Naive thymus-derived CD4-positive, alpha-beta T cell (primary cell): ENCODE measurements at places on chromosomes 6 and 20. TPM values are rescaled to one million over a fixed set of nuclear protein-coding genes. Genes with fewer than 3 reads are reported as not detected.
A peak's percentile ranks its signal among the peaks of the same experiment; 100 is the strongest.

DNA sequence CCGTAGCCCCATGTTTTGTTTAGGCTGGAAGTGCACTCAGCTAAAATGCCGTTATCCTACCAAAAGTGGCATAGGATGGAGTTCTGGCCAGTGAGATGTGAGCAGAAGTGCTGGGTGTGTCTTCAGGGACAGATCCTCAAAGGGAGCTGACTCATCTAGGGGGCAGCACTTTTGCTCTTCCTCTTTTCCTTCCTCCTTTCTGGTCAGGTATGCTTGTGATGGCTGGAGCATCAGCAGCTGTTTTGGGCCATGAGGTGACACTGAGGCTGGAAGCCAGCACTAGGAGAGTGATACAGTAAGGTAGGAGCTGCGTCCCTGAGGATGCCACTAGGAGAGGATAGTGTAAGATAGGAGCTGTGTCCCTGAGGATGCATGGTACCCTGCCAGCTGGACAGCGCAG is 4.6 kb upstream of the OSBPL2 start:
- H3K36me3 ChIP-seq, result no peaks in the 10 kb centered on the region
- no peak overlapping the region for H3K4me3 ChIP-seq
- DNase-seq, result no peak
- H3K27me3 ChIP-seq, result no peaks in the 10 kb centered on the region
- H3K27ac ChIP-seq, result no peak overlapping the region

DNA sequence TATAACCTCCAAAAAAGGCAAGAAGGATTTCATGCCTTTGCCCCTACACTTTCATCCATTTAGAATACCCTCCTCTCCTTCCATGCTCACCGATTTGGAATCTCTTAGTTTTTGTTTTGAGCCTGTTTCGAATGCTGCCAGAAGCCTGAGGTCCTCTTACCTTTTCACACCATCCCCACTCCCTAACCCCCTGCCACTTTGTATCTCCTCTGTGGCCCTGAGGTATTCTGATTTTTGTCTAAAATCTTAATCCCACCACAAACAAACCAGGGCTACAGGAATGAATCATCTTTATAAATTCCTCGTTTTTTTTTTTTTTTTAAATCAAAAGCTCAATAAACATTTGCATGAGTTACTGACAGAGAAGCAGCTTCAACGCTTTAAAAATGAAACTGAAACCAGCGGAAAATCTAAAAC is 1.6 kb upstream of the RPS12 start:
- no peaks in the 10 kb centered on the region for H3K27me3 ChIP-seq
- DNase-seq, result no peak
- peak overlapping the region; percentile 90 for H3K4me3 ChIP-seq
- peaks cover 23% of the 10 kb centered on the region for H3K4me1 ChIP-seq

GRCh38 chr6:92201618-92202017 is 1217.7 kb downstream of the EPHA7 start:
- H3K4me3 ChIP-seq, result no peak overlapping the region
- DNase-seq, result no peak
- H3K27me3 ChIP-seq, result no peaks in the 10 kb centered on the region

- peak overlapping the region; percentile 72 for H3K4me3 ChIP-seq
- DNase-seq, result peak; percentile 38
- H3K27me3 ChIP-seq, result no peaks in the 10 kb centered on the region
- peak overlapping the region; percentile 88 for H3K27ac ChIP-seq
- H3K4me1 ChIP-seq, result peaks cover 18% of the 10 kb centered on the region
- no peaks in the 10 kb centered on the region for H3K36me3 ChIP-seq
Measured at GRCh38 chr6:139027620-139028182, 844 bp upstream of the ABRACL start.

DNA sequence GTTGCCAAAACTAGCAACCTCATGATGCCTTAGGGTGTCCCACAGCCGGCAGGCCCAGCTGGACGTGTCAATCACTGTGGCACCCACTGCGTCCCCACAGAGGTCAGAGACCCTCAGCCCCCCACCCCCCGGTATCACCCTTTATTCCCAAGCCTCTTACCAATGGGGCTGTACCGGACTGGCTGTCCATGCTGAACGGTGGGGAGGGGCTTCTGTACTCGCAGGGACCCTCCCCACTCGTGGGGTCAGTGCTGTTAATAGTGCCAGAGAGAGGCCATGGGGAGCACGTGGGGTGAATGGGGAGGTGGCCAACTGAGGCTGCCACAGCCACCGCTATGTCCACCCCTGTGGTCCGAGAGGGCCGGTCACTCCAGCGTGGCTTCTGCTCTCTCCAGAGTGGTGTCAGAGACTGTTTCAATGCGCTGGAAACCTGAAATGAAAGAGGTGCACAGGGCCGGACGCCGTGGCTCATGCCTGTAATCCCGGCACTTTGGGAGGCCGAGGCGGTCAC is 68.6 kb downstream of the THBS2 start:
- DNase-seq, result no peak
- H3K27me3 ChIP-seq, result no peaks in the 10 kb centered on the region
- H3K36me3 ChIP-seq, result no peaks in the 10 kb centered on the region
- no peaks in the 10 kb centered on the region for H3K4me1 ChIP-seq
- no peak overlapping the region for H3K4me3 ChIP-seq

GRCh38 chr6:16067568-16067967 is 61.3 kb upstream of the MYLIP start:
- H3K4me3 ChIP-seq, result no peak overlapping the region
- no peak overlapping the region for H3K27ac ChIP-seq
- no peaks in the 10 kb centered on the region for H3K4me1 ChIP-seq
- no peaks in the 10 kb centered on the region for H3K27me3 ChIP-seq
- no peak for DNase-seq

GRCh38 chr6:44050872-44051505 is 76.3 kb downstream of the MRPL14 start:
- H3K27ac ChIP-seq, result no peak overlapping the region
- H3K4me1 ChIP-seq, result no peaks in the 10 kb centered on the region
- no peak for DNase-seq
- H3K27me3 ChIP-seq, result no peaks in the 10 kb centered on the region

- H3K27me3 ChIP-seq, result no peaks in the 10 kb centered on the region
- H3K27ac ChIP-seq, result no peak overlapping the region
- no peak for DNase-seq
- H3K4me3 ChIP-seq, result no peak overlapping the region
- no peaks in the 10 kb centered on the region for H3K4me1 ChIP-seq
- H3K36me3 ChIP-seq, result no peaks in the 10 kb centered on the region
Measured at GRCh38 chr6:138493413-138493812, 5.9 kb downstream of the NHSL1 start.

GRCh38 chr6:28489366-28490204 is 26.0 kb downstream of the GPX6 start:
- H3K36me3 ChIP-seq, result no peaks in the 10 kb centered on the region
- peak; percentile 39 for DNase-seq
- H3K27ac ChIP-seq, result peak overlapping the region; percentile 67
- H3K4me1 ChIP-seq, result peaks cover 14% of the 10 kb centered on the region
- H3K4me3 ChIP-seq, result peak overlapping the region; percentile 42

GRCh38 chr6:131954775-131955107 is 3.6 kb upstream of the CCN2 start:
- H3K4me3 ChIP-seq, result no peak overlapping the region
- DNase-seq, result no peak
- peaks cover 4% of the 10 kb centered on the region for H3K27me3 ChIP-seq

GRCh38 chr6:18586133-18586532 is 199.0 kb downstream of the RNF144B start:
- no peak overlapping the region for H3K4me3 ChIP-seq
- H3K27ac ChIP-seq, result no peak overlapping the region
- H3K36me3 ChIP-seq, result no peaks in the 10 kb centered on the region

DNA sequence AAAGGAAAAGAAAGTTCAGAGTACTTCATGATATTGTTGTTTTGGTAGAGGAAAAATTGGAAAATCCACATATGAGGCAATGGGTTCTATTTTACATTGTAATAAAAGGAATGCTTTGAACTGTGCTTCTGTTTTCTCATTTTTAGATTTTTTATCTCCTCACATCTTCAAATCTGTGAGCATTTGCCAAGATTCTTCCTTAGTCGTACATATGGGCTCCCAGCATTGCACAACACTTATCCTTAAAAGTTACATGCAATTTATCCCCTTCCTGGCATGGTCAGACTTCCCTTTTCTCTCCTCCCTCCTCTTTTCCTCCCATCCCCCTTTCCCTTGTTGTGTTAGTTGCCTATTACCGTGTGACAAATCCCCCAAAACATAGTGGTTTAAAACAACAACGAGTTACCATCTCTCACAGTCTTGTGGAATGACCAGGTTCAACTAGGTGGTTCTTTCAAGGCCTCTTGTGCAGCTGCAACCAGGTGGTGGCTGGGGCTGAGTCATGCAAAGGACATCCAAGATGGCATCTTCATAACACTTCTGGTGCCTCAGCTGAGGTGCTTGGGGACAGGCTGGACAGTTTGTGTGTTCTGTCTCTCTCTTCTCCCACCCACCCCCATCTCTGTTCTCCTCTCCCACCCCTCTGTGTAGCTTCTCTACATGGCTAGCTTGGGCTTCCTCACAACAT is 68.7 kb downstream of the TXNDC5 start:
- H3K36me3 ChIP-seq, result no peaks in the 10 kb centered on the region
- H3K27me3 ChIP-seq, result no peaks in the 10 kb centered on the region
- H3K4me3 ChIP-seq, result no peak overlapping the region

GRCh38 chr20:25230166-25230831 is 17.6 kb upstream of the PYGB start:
- H3K27me3 ChIP-seq, result no peaks in the 10 kb centered on the region
- H3K4me3 ChIP-seq, result no peak overlapping the region
- H3K27ac ChIP-seq, result no peak overlapping the region
- H3K4me1 ChIP-seq, result no peaks in the 10 kb centered on the region

DNA sequence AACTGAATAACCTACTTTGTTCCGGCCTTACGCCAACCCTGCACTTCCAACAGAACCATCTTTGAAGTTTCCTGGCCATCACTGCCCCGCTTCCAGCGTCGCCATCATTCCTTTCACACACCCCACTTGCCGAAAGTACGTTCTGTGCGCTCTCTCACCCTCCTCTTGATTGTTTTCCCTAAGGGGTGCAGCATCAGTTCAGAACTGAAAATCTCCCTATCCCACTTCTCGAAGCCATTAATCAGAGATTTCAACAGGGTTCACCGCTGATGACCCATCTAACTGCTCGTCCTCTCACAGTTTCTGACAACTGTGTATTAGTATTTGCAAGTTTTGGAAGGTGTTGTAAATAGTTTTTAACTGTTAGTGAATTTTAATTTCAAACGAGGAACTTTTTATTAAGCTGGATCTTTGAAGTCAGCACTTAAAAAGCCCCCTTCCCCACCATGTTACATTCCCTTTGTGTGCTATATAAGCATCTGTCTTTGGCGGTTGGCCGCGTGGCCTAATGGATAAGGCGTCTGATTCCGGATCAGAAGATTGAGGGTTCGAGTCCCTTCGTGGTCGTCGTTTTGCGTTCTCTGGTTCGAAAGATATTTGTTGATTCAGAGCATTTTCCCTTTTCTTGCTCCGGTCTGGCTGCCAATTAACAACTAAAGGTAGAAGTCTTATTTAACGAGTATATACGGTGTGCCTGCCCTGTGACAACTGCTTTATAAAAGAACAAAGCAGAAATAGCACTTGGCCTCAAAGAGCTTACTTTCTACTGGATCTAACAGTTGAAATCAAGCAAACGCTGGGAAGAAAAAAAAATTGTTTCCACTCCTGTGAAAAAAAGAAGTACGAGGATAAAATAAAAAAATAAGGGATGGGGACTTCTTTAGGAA is 42.6 kb downstream of the TRIM27 start:
- no peaks in the 10 kb centered on the region for H3K36me3 ChIP-seq
- peaks cover 26% of the 10 kb centered on the region for H3K4me1 ChIP-seq
- H3K27ac ChIP-seq, result peak overlapping the region; percentile 12
- peak; percentile 55 for DNase-seq
- no peaks in the 10 kb centered on the region for H3K27me3 ChIP-seq

- H3K4me3 ChIP-seq, result no peak overlapping the region
- H3K4me1 ChIP-seq, result peaks cover 6% of the 10 kb centered on the region
- H3K27ac ChIP-seq, result no peak overlapping the region
Measured at GRCh38 chr6:130394246-130394645, 28.4 kb downstream of the TMEM200A start.

- H3K27ac ChIP-seq, result no peak overlapping the region
- no peaks in the 10 kb centered on the region for H3K27me3 ChIP-seq
- H3K4me3 ChIP-seq, result no peak overlapping the region
- no peaks in the 10 kb centered on the region for H3K36me3 ChIP-seq
- no peaks in the 10 kb centered on the region for H3K4me1 ChIP-seq
- no peak for DNase-seq
Measured at GRCh38 chr6:168376811-168377483, 57.4 kb upstream of the DACT2 start.

DNA sequence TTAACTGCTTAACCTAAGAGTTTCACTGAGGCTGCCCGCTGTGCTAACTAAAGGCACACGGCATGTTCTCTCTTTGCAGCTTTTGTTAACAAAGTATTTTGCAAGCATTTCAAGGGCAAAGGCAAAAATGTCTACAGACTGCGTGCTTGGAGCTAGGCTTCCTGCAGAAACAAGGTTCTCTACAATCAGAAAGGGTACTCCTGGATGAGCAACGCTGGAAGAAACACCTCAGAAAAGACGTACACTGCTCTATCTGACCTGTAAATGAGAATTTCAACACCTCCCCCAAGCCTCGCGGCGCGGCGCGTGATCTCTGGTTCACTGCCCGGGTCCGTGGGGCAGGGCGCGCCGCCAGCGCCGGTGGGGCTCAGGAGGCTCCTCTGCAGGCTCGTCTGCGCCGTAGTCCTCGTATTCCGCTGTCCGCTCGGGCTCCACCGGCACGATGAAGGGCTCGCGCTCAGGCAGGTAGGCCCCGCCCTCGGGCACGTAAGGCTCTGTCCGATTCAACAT is 120.9 kb downstream of the COL12A1 start:
- H3K27me3 ChIP-seq, result no peaks in the 10 kb centered on the region
- no peak overlapping the region for H3K4me3 ChIP-seq
- no peaks in the 10 kb centered on the region for H3K4me1 ChIP-seq
- DNase-seq, result no peak

The ADNP gene
- total RNA-seq, result 69.7 TPM

The ENPP4 gene
- 3.8 TPM for total RNA-seq

The RNF5 gene
- total RNA-seq, result 17.0 TPM

The FAM110A gene
- 23.4 TPM for total RNA-seq

The REV3L gene
- total RNA-seq, result 16.1 and 21.1 TPM in 2 replicates

The DLK2 gene
- 0.28 and 0.53 TPM in 2 replicates for total RNA-seq

The TDRD6 gene
- not detected for total RNA-seq

The EMILIN3 gene
- total RNA-seq, result 0.10 and 0.19 TPM in 2 replicates

The TBXT gene
- total RNA-seq, result not detected

The HS3ST5 gene
- not detected for total RNA-seq
